Bone marrow (tissue), 2 donors: ENCODE measurements at places on chromosomes 16 and 17.
A peak's percentile ranks its signal among the peaks of the same experiment; 100 is the strongest.

GRCh38 chr17:44314869-44315661, 6.7 kb downstream of the RUNDC3A start:
- DNase-seq: no peak

GRCh38 chr17:82863383-82863940, 23.6 kb upstream of the ZNF750 start:
- DNase-seq: no peak

- DNase-seq: no peak
Observed at GRCh38 chr16:4522051-4522581, 16.5 kb downstream of the CDIP1 start.

DNA sequence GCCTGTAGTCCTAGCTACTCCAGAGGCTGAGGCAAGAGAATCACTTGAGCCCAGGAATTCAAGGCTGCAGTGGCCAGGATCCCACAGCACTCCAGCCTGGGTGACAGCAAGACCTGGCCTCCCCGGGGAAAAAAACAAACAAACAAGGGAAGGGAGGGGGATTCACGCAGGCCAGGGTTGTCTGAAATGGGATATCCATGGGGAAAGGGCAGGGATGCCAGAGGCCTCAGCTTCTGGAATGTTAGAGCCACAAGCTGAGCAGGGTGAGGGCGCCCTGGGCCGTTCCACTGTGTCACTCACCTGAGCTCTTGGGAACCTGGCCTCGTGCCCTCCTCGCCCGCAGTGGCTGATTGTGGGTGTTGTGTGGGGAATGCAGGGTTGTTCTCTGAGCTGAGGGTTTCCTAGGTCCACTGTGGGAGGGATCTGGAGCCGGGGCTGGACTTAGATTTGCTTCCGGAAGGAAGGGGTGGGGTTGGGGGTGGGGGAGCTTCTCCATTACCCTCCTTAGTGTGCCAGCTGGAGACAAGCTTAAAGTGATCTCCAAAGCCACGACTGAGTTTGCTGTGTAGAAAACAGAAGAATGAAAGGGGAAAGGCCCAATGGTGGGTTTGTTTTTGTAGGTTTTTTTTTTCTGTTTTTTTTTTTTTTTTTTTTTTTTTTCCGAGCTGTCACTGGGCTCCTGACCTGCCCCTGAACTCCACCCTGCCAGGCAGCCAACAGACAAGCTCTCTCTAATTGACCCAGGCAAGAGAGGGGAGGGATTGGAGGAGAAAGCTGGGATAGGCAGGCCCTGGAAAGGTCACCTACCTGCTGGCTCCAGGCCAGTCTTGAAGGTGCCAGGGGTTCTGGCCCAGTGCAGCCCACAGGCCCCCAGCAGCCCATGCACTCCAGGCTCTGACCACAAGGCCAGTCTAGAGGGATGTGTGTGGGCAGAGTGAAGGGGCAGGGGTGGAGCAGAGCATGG, at the start of gene SULT1A1:
SULT1A1 (minus strand) TSS at position 414 of the 964 bp plus-strand sequence. CDS start 1,189 bp downstream, outside the sequence.
- no peak for DNase-seq

DNA sequence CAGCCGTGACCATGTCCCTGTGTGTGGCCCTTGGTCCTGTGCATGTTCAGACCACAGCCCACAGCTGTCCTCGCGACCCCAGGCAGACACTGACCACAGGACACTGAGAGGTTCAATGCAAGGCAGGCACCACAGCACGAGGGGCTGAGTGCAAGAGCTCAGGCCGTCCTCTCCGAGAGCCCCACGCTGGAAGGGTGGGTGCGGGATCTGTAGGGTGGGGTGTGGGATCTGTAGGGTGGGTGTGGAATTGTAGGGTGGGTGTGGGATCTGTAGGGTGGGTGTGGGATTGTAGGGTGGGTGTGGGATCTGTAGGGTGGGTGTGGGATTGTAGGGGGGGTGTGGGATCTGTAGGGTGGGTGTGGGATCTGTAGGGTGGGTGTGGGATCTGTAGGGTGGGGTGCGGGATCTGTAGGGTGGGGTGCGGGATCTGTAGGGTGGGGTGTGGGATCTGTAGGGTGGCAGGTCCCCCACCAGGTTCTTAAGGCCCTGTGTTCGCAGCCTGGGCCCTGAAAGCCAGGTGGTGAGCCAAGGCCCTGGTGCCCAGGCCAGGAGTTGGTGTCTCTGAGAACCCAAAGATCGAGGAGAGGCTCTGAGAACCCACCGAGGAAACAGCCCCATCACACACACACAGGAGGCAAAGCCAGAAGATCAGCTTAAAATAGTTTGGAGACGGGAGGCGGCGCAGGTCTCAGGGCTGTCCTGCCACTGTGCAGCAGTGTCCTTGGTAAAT, 48.2 kb downstream of the METRNL start:
- DNase-seq: no peak

DNA sequence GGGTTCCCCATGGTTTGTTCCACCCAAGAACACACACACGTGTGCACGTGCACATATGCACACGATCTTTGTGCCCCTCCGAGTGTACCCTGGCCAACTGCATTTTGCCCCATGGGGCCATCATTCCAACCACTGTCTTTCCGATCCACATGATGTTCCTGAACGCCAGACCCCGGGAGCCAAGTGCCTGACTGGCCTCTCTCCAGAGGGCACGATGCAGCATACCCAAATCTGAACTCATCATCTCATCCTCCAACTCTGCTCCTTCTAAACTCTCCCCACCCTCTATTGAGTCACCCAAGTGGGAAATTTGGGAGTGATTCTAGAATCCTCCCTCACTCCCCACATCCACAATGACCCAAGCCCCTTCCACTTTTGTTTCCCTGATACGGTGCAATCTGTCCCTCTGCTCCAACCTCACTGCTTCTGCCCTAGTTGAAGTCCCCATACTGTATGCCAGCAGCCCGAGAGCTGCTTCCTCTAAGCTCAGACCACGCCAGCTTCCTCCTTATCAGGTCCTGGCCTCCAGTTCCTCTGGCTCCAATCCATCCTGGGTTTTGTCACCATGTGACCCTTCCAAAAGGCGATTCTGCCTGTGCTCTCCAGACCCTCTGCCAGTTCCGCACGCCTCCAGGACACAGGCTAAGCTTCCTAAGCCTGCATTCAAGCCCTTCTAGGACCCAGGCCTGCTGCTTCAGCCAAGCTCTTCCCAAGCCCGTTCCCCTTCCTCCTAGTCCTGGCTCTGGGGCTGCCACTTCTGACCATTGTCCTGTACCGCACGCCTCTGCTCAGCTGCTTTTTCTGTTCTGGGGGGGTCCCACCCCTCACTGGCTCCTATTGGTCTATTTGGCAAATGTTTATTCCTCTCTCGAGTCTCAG, 10.1 kb upstream of the TMEM208 start:
- DNase-seq: peak; percentile 5

DNA sequence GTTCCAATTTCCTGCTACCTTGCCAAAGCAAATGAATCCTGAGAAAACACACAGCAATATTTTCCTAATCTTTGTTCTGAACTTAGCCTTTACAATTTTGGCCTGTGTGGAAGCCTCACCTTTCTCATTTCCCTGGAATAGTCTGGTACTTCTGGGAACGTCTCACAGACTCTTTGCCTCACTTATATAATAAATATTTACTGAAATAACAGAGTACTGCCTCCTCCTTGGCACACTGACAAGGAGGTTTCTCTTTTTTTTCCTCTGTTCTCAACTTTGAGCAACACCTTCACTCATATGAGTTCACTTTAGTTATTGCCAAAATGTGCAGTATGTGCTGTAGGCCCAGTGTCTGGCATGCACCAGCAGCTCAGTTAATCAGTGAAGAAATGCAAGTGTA, 37.3 kb downstream of the HSD17B2 start:
- DNase-seq: no peak

DNA sequence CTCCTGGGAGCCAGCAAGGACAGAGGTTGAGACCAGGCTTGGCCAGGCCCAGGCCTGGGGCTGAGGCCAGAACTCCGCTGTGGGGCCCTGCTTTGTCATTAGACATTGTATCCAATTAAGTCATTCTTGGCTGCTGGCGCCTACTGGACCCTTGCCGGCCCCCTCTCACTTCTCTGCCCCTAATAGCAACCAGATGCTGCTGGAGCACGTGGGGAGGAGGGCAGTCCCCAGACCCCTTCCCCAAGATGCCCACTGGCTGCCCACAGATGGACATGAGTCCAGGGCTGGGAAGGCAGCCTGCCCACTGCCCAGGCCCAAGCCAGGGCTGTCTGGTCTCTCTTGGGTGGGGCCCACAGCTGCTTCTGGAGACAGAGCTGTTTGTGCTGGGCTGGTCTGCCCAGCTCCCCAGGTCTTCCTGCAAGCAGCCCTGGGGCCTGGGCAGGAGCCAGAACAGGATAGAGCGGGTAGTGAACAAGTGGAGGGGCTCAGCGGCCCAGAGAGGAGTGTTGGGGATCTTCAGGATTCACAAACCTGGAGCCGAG, 7.8 kb downstream of the PLXDC1 start:
- no peak for DNase-seq

DNA sequence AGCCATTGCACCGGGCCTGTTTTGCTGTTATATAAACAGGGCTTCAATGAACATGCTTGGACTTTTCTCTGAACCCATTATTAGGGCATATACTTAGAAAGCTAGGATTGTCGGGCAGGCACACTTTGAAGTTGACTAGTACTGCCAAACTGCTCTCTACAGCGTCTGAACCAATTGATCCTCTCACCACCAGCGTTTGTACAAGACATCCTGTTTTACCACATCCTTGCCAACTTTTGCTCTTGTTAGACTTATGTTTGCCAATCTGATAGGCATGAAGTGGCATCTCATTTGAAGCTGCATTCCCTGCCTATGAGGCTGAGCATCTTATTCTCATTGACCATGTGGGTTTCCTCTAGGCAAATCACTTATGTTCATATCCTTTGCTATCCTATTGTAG, 7.4 kb upstream of the PPP1R9B start:
- no peak for DNase-seq

DNA sequence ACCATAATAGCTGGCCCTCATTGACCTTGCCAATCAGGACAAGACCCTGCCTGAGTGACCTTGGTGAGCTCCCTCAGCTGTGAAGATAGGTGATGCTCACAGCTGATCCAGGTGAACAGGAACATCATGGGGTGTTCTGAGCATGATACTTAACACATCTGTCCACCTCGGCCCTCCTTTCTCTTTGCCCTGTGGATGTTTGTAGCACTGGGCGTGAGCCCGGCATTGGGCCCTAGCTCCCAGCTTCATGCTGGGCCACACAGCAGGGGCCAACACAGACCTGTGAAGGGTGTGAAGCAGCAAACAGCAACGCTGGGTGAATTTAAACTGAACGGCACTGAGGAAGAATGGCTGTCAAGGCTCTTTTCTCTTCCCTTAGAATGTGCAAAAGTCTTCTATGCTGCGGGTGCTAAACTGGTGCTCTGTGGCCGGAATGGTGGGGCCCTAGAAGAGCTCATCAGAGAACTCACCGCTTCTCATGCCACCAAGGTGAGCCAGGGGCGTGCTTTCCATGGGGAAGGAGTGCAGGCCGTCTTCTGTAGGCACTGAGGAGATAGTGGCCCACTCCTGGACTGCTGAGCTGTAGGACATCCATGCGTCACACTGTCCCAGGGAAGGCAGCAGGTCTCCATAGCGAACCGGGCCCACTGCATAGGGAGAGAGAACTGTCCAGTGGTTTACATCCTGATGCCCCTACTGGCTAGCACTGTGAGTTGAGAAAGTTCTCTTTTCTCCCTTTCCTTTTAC, 35.9 kb downstream of the TMEM11 start:
- DNase-seq: no peak

- peak; percentile 16 for DNase-seq
Observed at GRCh38 chr17:80649672-80650330, 105.2 kb downstream of the RPTOR start.

DNA sequence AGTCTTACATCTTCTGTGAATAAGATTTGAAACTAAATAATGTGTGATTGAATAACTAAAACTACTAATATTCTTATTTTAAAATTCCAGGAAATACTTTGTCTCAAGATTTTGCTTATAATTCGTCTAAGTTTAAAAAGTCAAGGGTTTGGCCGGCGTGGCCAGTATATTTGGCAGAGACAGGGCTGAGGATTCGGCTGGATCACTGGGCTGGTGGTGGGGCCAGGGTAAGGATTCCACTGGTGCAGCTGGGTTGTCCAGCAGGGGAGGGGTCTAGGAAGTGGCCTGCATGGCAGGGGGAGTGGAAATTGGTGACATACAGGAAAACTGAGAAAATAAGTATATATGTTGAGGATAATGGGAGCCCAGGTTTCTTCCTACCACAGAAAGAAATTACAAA, 75.7 kb downstream of the MYO1D start:
- no peak for DNase-seq

GRCh38 chr17:75697651-75698291, 23.5 kb upstream of the ITGB4 start:
- DNase-seq: no peak

DNA sequence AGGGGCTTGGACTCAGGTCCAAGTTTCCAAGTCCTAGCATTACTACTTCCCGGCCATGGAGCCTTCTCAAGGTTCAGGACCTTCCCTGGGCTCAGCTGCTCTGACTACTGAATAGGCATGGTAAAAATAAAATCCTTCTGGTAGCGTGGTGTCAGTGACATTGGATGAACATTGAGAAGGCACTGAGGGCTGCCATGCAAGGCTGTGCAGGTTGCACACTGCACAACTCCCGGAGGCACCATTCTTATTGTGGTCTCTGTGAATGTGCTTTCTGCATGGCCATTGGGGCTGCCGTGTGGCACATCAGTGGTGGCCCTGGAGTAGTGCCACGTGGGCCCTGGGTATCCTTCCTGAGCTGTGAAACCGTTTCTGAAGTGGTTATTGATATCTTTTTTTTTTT, 250.2 kb upstream of the CIBAR2 start:
- no peak for DNase-seq

- DNase-seq: no peak
Observed at GRCh38 chr16:78693496-78693895, 594.0 kb downstream of the WWOX start.
